ENCODE measurements at places on chromosomes 7 and 10. TPM values are rescaled to one million over a fixed set of nuclear protein-coding genes. Genes with fewer than 3 reads are reported as not detected.

The ITGB8 gene
- total RNA-seq: 35.1 TPM

The CALCR gene
- not detected for total RNA-seq

The PTTG1IP2 gene
- total RNA-seq: not detected

- peak; percentile 11 for DNase-seq
Observed at GRCh38 chr10:105197598-105198364, 556.7 kb downstream of the SORCS3 start.

- peak; percentile 95 for DNase-seq
Observed at GRCh38 chr10:43255634-43256431, 11.0 kb downstream of the RASGEF1A start.

DNA sequence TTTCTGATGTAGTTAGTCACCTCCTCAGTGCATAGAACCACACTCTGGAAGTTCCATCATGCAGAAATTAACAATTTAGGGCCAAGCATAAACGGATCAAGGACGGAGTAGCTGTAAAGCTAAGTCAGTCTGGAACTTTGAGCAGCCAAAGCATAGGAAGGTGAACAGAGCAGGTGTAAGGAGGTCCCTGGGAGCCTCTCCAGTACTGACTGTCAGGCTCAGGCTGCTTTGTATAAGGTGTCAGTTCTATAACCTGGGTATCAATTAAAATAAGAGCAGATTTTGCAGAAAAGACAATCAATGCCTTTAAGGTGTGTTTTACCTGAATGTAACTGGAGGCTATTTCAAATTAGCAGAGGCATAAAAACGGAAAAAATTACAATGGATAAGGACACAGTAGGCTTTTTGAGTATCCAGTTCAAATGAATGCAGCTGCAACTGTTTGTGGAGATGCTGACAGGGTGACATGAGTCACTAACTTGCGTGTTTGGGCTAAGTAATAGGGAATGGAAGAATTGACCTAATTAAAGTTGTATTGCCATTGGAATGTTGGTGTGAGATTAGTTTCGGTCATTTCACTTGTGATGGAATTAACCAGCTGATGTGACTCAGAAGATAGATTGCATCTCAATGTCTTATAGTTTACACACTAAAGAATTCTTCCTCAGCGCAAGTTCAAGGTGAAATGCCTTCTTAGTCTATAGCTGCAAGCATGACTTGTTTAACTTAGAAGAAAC is 417.9 kb upstream of the CNTNAP2 start:
- peak; percentile 85 for DNase-seq

DNA sequence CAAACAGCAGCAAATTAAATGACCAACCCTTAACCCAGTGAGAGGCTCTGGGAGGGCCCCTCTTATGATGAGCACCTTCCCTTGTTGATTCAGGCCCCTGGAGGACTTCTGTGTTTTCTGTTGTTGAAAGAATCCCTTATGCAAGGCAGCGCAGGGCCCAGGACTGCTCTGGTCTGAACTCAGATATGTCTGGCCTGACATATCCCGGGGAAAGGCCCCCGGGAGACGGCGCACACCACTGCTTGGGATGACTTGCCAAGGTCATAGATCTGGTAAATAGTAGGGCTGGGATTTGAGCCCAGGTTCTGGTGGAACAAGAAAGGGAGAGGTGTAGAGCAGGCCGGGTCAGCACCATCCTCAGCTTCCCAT is 124.0 kb downstream of the AOAH start:
- DNase-seq: no peak

GRCh38 chr7:24381894-24382505 is 98.0 kb downstream of the NPY start:
- no peak for DNase-seq

- no peak for DNase-seq
Observed at GRCh38 chr7:69104023-69104422, 494.3 kb upstream of the AUTS2 start.
